Trophoblast cell (in vitro differentiated cells and primary cell): ENCODE measurements at places on chromosomes 6 and 20.

DNA sequence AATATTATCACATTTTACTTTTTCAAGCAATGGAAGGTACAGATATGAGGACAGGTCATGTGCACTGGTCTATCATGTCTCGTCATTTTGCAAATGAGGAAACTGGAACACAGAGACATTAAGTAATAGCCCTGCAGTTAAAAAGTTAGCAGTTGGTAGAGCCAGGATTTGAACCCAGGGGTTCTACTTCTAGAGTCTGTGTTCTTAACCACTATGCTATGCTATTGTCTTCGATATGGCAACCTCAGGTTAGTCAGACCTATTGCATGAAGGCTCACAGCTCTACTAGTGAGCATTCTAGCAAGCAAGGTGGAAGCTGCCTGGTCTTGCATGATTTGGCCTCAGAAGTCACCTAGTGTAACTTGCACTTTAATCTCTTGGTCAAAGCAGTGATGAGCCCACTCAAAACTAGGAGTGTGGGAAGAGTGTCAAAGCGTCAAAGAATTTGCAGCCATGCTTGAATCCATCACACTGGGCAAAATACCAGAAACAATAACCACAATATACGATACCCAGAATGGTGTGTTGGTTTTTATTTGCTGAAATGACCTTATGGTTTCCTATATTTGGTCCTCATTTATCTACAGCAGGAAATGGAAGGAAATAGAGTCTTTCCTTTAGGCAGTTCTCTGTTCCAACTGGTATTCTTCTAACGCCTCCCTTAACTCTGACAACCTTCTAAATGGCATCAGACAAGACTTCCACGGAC is 20.4 kb upstream of the BMP2 start:
- DNase-seq, result no peak

DNA sequence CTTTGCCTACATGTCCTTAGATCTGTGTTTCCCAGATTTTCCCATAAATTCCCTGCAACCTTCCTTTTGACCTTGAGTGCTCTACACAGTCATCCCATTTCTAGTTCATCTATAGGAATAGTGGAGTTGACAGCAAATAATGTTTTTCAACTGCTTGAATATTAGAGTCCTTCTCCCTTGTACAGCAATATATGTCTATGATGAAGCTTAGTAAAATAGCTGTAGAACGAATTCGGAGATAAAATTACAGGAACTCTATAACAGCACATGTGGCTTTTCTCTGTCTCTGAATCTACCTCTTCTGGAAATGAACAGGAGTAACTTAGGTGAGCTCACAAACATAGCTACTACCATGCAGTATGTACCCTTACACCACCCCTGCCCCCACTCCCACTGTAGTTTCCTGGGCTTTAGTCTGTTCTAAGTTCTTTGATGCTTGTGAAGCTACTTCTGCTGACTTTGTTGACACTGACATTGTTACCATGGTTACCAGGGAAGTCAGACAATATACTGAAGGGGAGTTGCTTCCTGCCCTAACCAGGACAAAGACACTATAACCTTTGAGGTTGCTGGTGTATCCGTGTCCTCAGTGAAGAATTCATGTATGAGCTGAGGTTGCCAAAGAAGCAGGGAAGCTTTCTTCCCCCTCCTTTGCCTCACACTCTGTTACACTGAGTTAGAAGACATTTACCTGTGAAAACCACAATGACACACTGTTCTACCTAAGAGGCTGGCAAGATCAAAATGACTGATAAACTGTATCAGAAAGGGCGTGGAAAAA is 35.8 kb upstream of the SHLD1 start:
- no peak for DNase-seq

DNA sequence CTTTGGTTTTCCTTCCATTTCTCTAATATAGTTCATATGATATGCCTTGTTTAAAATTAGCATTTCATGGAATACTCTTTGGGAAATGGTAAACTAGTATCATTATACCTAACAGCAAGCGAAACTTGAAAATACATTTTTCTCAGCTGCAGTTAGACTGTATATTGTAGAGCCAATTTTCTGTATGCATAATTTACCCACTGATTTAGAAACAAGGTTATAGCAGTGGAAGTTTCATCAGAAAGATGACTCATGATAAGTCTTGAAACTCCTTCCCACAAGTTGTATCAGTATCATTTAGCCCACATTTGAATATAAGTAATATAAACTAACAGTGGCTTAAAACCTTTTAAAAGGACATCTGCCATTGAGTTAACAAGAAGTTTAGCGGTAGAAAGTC is 164.8 kb upstream of the BMP5 start:
- no peak for DNase-seq

GRCh38 chr6:37396571-37397180 is 36.3 kb upstream of the CMTR1 start:
- peak; percentile 89 for DNase-seq

GRCh38 chr20:3901028-3901705 is 12.0 kb downstream of the PANK2 start:
- peak; percentile 48 for DNase-seq

GRCh38 chr6:140636908-140637402 is 1262.5 kb upstream of the CITED2 start:
- DNase-seq, result no peak

DNA sequence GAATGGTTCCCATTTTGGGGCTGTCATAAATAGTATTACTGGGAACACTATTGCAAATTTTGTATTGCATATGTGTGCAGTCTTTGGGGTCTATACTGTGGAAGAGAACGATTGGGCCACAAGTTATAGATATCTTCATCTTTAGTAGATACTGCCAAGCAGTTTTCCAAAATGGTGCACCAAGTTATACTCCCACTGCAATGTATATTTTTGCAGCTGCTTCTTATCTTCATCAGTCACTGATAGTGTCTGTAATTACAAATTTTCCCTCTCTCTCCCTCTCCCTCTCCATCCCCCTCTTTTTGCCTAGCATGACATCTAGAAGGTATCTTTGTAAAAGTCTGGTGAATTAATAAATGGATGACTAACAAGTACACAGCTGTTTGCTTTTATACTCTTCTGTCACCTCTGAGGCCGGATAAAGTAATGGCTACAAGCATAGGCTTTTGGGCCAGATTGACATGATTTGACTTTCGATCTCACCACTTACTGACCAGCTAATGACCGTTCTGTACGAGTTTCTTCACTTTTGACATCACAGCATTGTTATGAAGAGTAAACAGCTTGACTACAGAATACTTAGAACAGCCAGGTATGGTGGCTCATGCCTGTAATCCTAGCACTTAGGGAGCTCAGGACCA is 113.3 kb upstream of the SLC2A12 start:
- peak; percentile 6 for DNase-seq
